ENCODE measurements at places on chromosomes 7 and 10. TPM values are rescaled to one million over a fixed set of nuclear protein-coding genes. Genes with fewer than 3 reads are reported as not detected.

STEAP2 gene
- 2.5 TPM for total RNA-seq

DNA sequence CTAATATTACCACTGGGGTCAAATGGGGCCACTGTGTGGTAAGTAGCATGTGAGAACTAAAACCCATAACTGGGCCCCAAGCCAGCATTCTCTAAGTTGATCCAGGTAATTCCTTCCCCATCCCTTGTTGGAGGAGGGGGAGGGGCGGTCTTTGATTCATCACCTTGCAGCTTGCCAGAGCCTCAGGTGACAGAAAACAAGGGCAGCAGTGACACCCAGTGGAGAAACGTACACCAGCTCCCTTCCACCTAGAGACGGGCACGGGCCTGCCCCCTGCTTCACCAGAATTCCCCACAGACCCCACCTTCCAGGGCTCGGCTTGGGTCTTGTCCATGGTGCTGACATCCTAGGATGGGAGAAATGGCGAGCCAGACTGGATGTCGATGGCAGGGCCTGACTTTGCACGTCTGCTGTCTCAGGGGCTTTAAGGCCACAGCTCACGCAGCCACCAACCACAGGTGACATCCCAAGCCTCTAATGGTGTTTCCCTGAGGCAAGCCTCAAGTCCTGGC is 102.0 kb downstream of the STRA8 start:
- DNase-seq: peak; percentile 62

DNA sequence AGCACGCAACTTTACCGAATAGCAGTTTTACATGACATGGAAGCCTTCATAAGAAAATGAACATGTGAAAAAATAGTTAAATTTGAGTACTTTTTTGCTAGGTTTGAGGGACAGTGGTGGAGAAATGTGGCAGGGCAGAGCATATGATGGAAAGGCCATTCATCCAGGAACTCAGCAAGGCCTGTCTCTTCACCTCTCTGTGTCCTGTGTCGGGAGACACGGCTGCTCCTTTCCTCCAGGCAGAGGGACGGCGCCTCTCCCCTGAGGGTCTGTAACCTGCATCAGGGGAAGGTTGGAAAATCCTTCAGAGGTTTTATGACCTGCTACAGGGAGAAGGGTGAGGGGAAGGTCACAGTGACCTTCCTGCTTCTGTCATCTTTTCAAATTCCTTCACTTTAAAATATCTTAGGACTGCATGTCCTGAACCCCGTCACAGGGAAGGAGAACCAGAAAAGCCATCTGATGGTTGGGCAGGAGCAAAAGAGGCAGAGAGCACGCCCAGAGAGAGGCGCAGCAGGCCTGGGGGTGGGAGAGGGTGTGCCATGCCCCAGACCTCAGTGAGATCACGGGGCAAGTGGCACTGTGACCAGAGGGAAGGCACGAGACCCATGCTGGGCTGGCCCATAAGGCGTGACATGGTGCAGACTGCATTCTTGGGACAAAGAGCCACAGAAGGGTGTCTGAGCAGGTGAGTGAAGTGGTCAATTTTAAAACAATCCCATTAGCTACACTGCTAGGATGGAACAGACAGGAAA is 44.0 kb downstream of the GSDME start:
- DNase-seq: no peak

DNA sequence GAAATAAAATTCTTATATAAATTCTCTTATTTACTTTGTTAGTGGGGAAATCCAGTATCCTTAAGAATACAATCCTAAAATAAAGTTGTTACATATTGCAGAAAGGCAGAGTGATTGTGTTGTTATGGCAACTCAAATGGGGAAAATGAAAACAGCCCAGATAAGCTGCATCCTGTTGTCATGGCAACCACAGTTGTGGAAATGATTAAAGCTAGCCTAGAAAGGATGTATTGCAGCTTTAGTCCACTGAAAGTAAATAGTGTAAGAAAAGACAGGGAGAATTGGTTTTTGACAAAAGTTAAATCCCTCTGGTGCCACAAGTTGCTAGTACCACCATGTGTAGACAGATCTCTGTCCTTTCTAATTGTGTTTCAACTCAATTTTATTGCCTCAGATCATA is 43.2 kb downstream of the BTRC start:
- peak; percentile 4 for DNase-seq

- no peak for DNase-seq
Observed at GRCh38 chr10:28246023-28246422, 56.8 kb downstream of the MPP7 start.

OR6V1 gene
- total RNA-seq: not detected

GRCh38 chr7:130886438-130887135 is 152.6 kb upstream of the KLF14 start:
- DNase-seq: no peak

DNA sequence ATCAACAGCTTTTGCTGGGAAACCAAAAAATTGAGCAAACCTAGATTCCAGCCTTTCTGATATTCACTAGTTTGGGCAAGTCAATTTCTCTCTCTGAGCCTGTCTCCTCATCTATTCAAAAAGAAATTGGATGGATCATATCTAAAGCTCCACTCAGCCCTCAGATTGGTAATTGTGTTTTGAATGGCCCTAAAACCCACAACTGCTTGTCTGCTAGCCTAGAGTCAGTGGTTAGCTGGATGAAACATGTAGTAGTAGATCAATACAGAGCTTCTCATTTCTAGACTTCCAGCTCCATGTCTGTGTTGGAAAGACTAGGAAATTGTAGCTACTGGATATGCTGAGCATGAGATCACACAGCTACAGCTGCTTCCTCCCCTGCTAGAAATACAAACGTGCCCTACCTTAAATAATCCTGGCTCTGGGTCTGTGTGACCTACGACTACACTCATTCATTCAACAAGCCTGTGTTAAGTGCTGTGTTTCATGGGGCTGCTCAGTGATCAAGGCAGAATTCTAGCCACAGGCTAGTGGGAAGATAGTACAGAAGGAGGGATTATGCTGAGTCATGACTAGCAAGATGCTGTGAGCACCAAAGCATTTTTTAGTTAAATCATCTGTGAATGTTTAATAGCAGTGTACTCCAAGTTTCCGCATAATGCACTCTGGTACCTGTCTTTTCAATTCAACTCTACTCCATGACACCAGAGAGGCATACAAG is 15.7 kb downstream of the DNTT start:
- DNase-seq: peak; percentile 14

HECW1 gene
- 36.2 TPM for total RNA-seq

SLC18A3 gene
- not detected for total RNA-seq

Data from A172 (cell line).